ENCODE measurements at places on chromosomes 2 and 18. TPM values are rescaled to one million over a fixed set of nuclear protein-coding genes. Genes with fewer than 3 reads are reported as not detected.
A peak's percentile ranks its signal among the peaks of the same experiment; 100 is the strongest.

DNA sequence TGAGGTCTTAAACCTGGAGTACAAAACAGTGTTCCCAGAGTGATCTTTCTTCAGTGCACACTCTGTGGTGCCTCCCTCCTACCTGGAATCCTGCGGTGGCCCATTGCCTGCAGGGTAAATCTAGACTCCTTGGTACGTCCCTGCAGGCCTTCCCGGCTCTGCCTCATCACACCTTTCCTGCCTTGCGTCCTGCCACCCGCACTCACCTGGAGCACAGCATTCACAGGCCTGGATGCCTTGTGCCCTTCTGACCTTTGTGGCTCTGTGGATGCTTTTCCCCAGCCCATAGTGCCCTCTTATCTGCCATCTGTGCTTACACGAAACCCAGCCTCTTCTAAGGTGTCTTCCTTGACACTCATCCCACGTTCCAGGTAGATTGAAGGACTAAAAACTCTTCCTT, 62.7 kb downstream of the PRKRA start:
- no peak overlapping the region for H3K4me3 ChIP-seq
- no peaks in the 10 kb centered on the region for H3K27me3 ChIP-seq
- no peak overlapping the region for H3K27ac ChIP-seq
- no peaks in the 10 kb centered on the region for H3K36me3 ChIP-seq
- H3K4me1 ChIP-seq: peaks cover 6% of the 10 kb centered on the region

DNA sequence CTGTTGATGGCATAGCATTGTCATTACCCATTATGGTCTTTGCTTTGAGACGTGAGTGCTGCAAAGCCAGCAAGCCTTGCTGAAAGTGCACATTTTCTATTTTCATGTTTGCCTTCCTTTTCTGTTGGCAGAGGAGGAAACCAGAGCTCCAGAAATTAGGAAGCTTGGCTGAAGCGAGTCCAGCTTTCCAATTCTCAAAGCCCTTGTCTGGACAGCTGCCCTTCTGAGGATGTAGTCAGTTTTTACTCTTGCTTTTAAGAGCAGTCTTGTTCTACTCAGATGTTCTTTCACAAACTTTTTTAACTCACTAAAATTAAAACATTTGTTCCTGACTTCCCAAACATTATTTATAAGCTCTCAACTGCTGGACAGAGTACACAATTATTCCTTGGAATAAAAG, 93.8 kb downstream of the ICOS start:
- H3K36me3 ChIP-seq: no peaks in the 10 kb centered on the region
- H3K4me3 ChIP-seq: no peak overlapping the region
- no peak for DNase-seq
- no peaks in the 10 kb centered on the region for H3K27me3 ChIP-seq

DNA sequence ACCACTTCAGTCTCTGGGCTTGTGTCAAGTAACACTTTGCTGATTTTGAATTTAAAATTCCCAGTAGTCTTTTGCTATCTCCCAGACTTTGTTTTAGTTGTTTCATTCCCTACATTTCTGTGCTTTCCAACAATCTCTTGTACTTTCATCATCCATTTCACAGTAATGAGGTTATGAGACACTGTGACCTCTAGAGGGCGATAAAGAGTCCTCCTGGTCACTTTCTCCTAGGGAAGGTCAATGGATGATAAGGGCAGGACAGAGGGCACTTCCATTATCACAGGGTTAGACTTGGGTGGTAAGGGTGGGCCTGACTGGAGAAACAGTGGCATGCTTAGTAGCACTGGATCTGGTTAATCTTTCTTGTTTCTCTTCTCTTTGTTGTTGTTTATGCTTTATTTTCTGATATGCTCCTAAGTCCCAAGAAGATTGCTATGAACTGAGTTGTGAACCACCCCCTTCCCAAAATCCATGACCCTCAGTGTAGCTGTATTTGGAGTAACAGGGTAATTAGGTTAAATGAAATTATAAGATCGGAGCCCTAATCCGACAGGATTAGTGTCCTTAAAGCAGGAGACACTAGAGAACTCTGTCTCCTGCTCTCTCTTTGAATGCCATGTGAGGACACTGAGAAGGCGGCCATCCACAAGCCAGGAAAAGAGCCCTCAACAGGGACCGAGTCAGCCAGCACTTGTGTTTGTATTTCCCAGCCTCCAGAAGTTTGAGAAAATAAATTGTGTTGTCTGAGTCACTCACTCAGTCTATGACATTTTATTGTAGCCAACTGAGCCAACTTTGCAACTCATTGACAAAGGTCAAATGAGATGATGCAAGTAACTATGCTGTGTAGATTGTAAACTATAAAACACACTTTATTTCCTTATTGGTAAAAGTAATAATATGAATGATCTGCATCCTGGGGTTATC, 779.2 kb downstream of the CNTNAP5 start:
- no peaks in the 10 kb centered on the region for H3K27me3 ChIP-seq
- no peak overlapping the region for H3K4me3 ChIP-seq
- H3K27ac ChIP-seq: no peak overlapping the region
- H3K4me1 ChIP-seq: no peaks in the 10 kb centered on the region

GRCh38 chr2:141109633-141110032, 1021.2 kb downstream of the LRP1B start:
- H3K4me1 ChIP-seq: no peaks in the 10 kb centered on the region
- H3K27me3 ChIP-seq: no peaks in the 10 kb centered on the region

DNA sequence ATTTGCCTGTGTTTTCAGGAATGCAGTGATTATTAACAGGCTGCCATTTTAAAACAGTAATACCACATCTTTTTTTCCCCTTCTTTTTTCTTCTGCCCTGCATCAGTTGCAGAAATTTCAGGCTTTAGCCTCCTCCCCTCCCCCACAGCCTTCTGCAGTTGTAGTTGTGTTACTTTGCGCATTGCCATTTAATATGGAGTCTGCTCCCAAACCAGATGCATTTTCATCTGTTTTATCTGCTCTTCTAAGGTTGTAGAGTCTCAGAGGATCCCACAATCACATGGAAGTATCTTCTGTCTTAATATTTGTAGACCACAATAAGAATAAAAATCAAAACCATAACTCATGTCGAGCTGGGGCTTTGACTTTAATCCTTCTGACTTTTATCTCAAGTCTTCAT, 3.8 kb downstream of the ASXL3 start:
- H3K4me1 ChIP-seq: peaks cover 5% of the 10 kb centered on the region
- H3K4me3 ChIP-seq: no peak overlapping the region
- H3K27ac ChIP-seq: no peak overlapping the region
- DNase-seq: no peak
- H3K36me3 ChIP-seq: peaks cover 3% of the 10 kb centered on the region
- H3K27me3 ChIP-seq: peaks cover 8% of the 10 kb centered on the region

- DNase-seq: no peak
- no peaks in the 10 kb centered on the region for H3K36me3 ChIP-seq
- no peaks in the 10 kb centered on the region for H3K27me3 ChIP-seq
- H3K4me1 ChIP-seq: no peaks in the 10 kb centered on the region
Measured at GRCh38 chr18:68033466-68033865, 516.9 kb upstream of the DSEL start.

DNA sequence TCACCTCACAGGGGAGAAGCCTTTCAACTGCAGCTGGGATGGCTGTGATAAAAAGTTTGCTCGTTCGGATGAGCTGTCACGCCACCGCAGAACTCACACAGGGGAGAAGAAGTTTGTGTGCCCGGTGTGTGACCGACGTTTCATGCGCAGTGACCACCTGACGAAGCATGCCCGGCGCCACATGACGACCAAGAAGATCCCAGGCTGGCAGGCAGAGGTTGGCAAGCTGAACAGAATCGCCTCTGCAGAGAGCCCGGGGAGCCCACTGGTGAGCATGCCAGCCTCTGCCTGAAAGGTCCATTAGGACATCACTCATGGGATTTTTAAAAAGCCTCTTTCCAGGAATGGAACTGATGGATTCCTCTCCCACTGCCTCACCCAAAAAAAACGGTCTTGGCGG, 8.9 kb downstream of the KLF11 start:
- peaks cover 1% of the 10 kb centered on the region for H3K4me1 ChIP-seq
- peaks cover 16% of the 10 kb centered on the region for H3K36me3 ChIP-seq
- no peak overlapping the region for H3K4me3 ChIP-seq

DNA sequence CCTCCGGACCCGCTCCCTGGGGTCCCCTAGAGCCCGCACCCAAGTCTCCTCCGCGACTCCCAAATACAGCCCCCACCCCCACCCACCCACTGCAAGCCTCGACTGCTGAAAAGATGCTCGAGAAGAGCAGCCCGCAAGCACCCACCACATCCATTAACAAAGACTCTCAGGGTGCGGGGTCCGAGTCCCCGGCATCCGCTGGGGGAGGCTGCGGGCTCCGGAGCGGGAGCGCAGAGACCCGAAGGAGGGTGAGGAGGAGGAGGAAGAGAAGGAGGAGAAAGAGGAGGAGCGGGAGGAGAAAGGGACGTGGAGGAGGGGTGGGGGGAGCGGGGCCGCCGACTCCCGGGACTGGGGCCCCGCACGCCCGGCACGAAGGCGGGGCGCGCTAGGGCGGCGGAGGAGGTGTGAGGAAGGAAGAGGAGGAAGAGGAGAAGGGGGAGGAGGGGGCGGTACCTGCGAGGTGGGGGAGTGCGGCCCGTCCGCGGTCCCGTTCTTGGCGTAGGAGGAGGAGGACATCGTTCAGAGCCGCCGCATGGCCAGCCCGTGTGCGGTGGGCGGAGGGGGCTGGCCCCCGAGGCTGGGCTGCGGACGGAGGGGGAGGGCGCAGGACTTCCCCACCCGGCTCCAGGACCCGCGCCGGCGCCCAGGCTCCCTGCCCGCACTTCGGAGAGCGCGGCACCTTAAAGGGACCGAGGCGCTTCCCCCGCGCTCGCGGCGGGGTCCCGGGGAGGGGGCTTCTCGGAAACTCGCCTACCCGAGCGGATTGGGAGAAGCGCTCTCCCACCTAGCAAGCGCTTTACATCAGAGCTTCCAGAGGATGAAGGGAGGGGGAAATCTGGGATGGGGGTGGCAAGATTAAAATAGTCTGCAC, at the start of gene CACNB4:
Gene CACNB4, minus strand, starts transcription at position 549 of the 871 bp plus-strand sequence.
- no peaks in the 10 kb centered on the region for H3K36me3 ChIP-seq
- no peak within 1 kb of the TSS for H3K27ac ChIP-seq
- H3K4me1 ChIP-seq: peaks cover 19% of the 10 kb centered on the region
- H3K4me3 ChIP-seq: peak within 1 kb of the TSS; percentile 63
- peak; percentile 13 for DNase-seq
- H3K27me3 ChIP-seq: peaks cover 39% of the 10 kb centered on the region

The IRS1 gene
- 2.0 TPM for total RNA-seq

The TTN gene
- 1.2 TPM for total RNA-seq

The PSMG2 gene
- total RNA-seq: 112 TPM

All from activated CD4-positive, alpha-beta memory T cell treated with anti-CD3 and anti-CD28 coated beads for 36 hours (primary cell).